GM23248 (cell line): ENCODE measurements at places on chromosomes 5 and 9. TPM values are rescaled to one million over a fixed set of nuclear protein-coding genes. Genes with fewer than 3 reads are reported as not detected.

Gene KIF4B
- total RNA-seq, result not detected in 2 replicates

Gene LOX
- 418 and 440 TPM in 2 replicates for total RNA-seq

DNA sequence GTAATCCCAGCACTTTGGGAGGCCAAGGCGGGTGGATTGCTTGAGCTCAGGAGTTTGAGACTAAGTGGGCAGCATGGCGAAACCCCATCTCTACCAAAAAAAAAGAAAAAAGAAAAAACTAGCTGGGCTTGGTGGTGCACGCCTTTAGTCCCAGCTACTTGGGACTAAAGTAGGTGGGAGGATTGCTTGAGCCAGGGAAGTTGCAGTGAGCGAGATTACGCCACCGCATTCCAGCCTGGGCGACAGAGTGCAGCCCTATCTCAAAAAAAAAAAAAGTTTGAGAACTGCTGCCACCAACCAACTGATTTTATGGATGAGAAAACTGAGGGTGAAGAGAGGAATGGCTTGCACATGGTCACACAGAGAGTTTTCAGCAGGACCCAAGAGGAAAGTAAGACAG is 175.1 kb downstream of the DOCK8 start:
- no peak for DNase-seq

GRCh38 chr5:9774472-9775079 is 144.4 kb upstream of the TAS2R1 start:
- DNase-seq, result peak; percentile 79

GRCh38 chr5:67065696-67066095 is 130.9 kb downstream of the CD180 start:
- DNase-seq, result no peak

GRCh38 chr9:130858739-130859705 is 24.0 kb downstream of the ABL1 start:
- DNase-seq, result no peak

DNA sequence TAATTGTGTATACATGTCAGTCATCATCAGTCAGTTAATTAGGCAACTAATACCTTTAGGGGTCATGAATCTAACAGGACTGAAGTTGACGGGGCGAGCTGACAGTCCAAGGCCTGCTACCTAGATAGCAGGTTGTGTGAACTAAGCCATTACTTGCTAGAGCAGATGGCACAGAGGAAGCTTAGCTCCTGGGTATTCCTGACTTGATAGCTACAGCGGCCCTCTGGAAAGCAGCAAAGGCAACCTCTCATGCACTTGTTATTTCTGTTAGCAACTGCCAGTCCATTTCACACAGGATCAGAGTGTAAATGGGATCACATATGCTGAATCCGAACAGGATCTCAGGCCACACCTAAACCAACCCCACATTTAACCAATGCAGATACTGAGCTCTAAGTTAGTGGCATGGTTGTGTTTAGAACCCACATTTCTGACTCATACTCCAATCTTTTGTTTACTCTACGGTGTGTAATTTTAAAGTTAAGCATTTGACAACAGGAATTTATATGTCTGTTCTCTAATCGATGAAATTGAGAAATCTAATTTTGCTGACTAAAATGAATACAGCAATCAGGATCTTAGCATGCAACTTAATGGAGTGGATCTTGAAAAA is 521.3 kb upstream of the ZNF608 start:
- no peak for DNase-seq

DNA sequence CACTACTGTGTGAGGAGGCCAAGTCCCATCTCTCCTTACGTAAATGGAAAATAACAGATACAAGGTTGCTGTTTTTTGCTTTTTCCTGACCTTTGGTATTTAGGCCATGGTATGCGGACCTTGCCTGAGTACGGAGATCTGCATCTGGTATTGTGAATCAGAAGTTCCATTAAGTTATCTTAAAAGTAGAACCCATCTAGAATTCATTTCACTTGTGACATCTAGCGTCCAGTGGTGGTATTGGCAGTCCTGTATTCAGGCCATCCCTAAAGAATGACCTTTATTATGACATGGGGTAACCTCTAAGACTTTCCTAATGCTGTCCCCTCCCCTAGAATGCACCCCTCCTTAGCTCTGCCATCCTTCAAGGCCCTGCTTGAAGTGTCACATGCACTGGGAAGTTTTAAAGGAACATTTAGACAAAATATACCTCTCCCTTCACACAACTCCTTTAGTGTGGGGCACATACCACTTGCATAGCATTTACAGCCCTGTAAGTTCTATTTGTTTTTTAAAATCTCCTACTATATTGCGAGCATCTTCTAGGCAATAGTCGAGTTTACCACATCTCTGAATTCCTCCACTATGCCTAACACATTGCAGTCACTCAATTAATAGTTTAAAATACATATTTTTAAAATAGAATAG is 1.9 kb upstream of the SPDL1 start:
- DNase-seq, result peak; percentile 88

DNA sequence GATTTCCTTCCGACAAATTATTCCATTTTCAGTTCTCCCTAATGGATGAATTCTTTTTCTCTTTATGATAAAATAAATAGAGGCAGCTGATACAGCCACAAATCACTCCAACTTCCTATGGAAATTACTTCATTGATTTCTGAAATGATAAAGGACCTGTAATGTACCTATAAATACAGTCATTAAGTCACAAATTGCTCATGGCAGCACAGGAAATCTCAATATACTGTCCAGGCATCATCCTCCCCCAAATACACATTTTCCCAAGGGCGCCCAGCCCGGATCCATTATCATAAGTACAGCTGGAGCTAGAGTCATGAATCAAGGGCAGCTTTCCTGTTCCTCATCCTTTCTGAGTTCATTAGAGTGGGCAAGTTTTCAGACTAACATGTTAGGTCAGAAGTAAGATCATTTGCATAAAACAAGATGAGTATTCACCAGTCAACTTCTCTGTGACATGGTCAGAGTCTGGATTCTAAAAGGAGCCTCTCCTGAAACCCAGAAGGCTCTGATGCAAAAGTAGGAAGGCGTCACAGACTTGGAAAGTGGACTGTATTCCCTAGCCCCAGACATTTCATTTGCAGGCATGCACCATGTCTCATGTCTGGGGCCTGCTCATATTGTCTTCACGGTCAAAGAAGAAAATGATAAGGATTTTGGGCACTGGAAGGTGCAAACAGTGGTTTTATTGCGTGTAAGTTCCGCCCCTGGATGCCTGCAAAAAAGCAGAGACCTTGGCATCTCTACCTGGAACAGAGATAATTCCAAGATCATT is 383.2 kb downstream of the PLK2 start:
- no peak for DNase-seq

GRCh38 chr9:120859361-120859760 is 16.6 kb upstream of the PSMD5 start:
- DNase-seq, result no peak

GRCh38 chr9:101092922-101093321 is 64.4 kb downstream of the PLPPR1 start:
- no peak for DNase-seq

GRCh38 chr9:133891741-133892140 is 100.4 kb downstream of the VAV2 start:
- no peak for DNase-seq
